Posterior vena cava (tissue), 2 donors: ENCODE measurements at places on chromosomes 4 and X. TPM values are rescaled to one million over a fixed set of nuclear protein-coding genes. Genes with fewer than 3 reads are reported as not detected.

Gene STAP1
- total RNA-seq, result not detected

Gene OCRL
- 25.6 TPM for total RNA-seq

Gene TCP11X2
- total RNA-seq, result not detected

Gene PPEF2
- not detected for total RNA-seq

Gene BBS7
- 21.6 TPM for total RNA-seq

Gene CSAG2
- total RNA-seq, result not detected

Gene ASB12
- total RNA-seq, result 0.38 TPM

Gene MAMLD1
- total RNA-seq, result 10.9 TPM

Gene CLNK
- 0.19 TPM for total RNA-seq

Gene CCNA2
- total RNA-seq, result 1.2 TPM

GRCh38 chr4:13645075-13645474 lies 17.6 kb upstream of the BOD1L1 start:
- DNase-seq, result no peak

GRCh38 chr4:76306882-76307659 lies 538 bp downstream of the STBD1 start:
- peak; percentile 85 for DNase-seq

- no peak for DNase-seq
These were observed 43.7 kb downstream of the SMAD1 start for GRCh38 chr4:145525291-145525740.

DNA sequence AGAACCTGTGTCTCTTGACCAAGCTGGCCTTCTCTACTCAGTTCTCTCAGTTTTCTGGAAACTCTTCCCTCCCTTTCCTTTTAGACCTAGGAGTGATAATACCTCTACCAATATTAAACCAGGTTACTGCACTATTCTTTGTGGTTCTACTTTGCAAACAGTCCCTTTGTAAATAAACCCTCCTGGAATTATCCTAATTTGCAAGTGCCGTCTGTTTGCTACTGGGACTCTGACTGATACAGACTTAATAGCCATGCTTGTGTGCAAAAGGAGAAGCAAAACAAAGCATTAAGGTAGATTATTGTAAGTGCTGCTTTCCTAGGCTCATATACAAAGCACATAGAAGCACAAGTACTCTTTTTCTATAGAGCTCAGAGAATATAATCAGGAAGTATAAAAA lies 507.0 kb downstream of the INPP4B start:
- no peak for DNase-seq

- no peak for DNase-seq
These were observed 291.7 kb downstream of the KCNIP4 start for GRCh38 chr4:21656832-21657231.

GRCh38 chr4:173214661-173215060 lies 46.0 kb downstream of the GALNT7 start:
- DNase-seq, result no peak

GRCh38 chr4:21555083-21555482 lies 393.5 kb downstream of the KCNIP4 start:
- no peak for DNase-seq

- DNase-seq, result no peak
These were observed 23.9 kb upstream of the TMSB4X start for GRCh38 chrX:12950851-12951594.

GRCh38 chr4:155900381-155900780 lies 3.1 kb upstream of the TDO2 start:
- no peak for DNase-seq

DNA sequence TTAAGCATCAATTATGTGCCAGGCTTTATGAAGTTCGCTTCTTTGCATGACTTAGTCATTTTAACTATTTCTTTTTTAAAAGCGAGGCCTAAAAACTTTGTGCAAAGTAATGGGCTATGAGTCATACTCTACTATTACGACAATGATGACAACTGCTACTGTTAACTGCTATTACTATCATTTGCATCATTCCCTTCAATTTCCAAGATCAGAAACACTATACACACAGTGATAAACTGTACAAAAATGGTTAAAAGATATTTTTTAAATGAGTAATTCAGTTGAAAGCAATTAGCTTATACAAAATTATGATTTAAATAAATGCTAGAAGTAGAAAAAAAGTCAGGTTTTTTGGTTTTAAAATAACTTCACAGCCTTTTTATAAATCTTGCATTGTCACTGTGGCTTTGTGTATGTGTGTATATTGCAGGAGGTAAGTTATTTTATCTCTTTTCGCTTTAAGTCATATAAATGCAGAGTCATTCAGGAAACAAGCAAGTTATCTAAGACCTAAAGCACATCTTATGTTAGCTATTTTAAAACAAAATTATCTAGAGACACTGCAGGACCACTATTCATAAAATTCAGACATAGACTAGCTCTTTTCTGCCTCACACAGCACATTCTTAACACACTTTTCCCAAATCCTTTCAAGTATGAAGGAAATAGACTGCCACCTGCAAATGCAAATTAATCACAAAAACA lies 18.5 kb upstream of the CXCL3 start:
- DNase-seq, result no peak

DNA sequence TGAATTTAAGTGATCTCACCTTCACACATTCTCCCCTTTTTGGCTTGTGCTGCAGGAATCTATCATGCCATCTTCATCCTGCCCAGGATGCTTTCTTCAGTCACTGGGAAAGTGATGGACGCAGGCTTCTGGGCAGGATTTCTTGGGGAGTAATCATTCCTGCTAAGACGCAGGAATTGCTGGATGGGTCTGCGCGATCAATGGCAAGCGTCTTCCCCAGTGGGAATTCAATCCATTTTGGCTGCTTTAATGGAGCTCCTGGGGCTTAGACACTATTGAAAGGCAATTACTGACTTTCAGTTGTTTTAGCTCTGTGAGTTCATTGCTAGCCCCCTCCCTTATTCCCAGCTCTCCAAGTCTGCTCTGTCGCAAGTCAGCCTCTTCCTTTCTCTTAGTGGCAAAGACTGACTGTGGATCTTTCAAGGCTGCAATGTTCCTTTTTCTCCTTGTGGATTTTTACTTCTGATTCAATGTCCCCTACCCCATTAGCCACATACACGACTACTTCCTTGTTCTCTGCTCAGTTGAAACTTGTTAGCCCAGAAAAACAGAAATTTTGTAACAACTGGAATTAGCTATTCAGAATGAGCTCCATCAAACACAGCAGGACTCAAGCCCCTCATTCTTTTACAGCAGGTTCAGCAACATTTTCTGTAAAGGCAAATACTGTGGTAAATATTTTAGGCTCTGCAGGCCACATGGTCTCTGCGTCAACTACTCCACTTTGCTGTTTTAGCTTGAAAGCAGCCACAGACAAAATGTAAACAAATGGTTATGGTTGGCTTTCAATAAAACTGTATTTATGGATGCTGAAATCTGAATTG lies 154.9 kb downstream of the ASB9 start:
- no peak for DNase-seq

DNA sequence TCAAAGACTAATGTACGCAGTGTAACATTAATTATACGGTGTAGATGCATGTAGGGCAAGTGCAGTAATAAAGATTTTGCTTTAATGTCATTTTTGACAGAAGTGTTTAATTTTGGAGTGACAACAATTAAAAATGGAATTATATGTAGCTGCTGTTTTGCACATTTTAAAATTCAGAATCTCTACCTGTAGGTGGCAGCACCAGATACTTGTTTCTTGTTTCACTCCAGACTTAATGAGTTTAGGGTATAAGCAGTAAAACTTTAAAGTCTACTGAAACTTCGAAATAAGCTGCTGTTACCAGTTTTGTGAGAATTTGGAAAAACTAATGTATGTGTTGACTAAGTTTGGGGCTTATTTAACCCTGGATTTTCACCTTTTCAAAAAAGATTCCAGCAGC lies 144.9 kb downstream of the POLA1 start:
- DNase-seq, result no peak

DNA sequence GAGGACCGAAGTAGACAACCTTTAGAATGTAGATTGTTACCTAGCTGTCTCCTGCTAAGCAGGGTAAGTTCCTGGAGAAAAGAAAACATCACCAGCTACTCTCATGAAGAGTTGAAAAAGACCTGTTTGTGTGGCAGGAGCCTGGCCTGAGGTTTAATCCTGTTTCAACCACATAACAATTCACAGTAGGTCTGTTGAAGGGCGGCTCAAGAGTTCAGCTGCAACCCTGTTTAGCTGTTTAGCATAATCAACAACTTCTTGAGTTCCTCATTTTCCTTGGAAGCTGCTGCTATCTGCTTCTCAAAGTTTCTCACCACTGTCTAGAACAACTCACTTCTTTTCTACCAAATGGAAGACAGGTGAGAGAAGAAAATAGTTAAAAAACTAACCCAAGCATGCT lies 170.4 kb upstream of the TET2 start:
- no peak for DNase-seq

GRCh38 chrX:19887911-19888879 lies 795 bp upstream of the SH3KBP1 start:
- DNase-seq, result peak; percentile 83

DNA sequence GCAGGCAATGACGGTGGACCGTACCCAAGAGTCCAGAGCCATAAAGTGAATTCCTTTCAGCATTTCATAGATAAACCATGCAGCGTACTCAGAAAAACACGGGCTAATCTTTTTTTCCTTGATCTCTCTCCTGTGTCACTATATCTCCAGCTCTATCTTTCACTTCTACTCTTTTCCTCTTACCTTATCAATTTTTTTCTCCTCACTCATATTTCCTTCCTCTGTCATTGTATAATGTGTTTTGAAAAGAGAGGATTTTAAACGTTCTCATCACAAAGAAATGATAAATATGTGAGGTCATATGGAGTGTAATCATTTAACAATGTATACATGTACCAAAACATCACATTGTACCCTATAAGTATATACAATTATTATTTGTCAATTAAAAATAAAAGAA lies 176.5 kb downstream of the CPE start:
- no peak for DNase-seq

DNA sequence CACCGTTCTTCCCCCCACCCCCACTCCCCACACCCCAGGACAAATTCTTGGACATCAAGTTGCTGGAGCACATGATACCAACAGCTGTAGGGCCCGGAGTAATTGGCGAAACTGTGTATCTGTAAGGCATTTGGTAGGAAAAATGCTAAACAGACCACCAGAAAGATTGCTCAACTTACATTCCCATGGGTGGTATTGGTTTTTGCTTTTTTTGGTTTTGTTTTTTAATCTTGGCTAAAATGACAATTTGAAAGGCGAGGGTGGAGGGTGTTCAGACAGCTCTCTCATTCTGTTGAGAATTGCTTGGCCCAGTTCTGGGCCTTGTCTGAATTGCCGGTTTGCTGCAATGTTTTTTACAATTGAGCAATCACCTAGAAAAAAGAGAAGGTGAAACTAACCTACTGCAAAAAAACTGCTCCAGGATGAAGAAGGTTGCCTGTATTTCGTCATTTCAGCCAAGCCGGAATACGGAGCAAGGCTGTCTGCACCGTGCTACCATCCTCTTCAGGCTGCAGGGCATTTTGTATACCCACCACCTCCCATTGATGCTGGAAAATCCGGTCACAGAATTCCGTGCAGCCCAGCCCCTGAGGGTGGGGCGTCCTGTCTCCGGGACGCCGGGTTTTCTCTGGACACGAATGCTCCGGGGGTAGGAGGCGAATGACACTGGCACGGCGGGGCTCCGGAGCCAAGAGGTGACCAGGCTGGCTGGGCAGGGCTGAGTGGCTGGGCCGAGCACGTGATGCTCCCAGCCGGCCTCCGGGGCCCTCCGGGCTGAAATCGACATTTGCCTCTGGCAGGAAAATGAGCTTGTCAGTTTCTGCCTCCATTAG lies at the start of gene CLCN4:
CLCN4 (plus strand) TSS at position 777 of the 833 bp plus-strand sequence. CDS start 28,058 bp downstream, outside the sequence.
- peak; percentile 88 for DNase-seq

GRCh38 chr4:15395311-15395710 lies 32.5 kb upstream of the C1QTNF7 start:
- no peak for DNase-seq

- DNase-seq, result no peak
These were observed at the start of gene CCDC160 for GRCh38 chrX:134236626-134237614. Gene CCDC160, plus strand, starts transcription at chrX:134237182. Its CDS starts 7,619 bp downstream, at chrX:134244801.

DNA sequence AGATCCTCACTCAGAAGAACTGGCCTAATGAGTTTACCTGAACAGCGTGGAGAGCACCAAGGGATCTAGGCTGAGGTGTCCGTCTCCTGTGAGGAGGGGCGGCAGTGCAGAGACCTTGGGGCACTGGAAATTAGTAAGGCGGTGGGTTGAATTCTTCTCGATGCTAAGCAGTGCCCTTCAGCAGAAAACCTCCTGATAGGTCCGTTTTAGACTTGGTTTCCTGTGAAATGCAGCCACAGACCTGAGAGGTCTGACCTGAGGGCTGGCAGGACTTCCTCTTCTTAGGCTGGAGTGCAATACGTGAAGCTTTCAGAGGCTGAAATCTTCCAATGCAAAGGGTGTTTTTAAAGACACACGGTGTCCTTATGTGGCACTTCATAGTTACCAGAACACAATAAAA lies at the start of gene CLNK:
CLNK (minus strand) TSS at position 138 of the 400 bp plus-strand sequence. CDS start 16,899 bp downstream, outside the sequence.
- no peak for DNase-seq

- no peak for DNase-seq
These were observed 410.9 kb downstream of the STIM2 start for GRCh38 chr4:27271555-27271954.

- DNase-seq, result no peak
These were observed 12.3 kb downstream of the UGDH start for GRCh38 chr4:39514888-39515401.
